ENCODE measurements at places on chromosomes 12 and 14.
A peak's percentile ranks its signal among the peaks of the same experiment; 100 is the strongest.

- DNase-seq: no peak
Measured at GRCh38 chr12:53298164-53298563, 1.3 kb upstream of the MYG1 start.

DNA sequence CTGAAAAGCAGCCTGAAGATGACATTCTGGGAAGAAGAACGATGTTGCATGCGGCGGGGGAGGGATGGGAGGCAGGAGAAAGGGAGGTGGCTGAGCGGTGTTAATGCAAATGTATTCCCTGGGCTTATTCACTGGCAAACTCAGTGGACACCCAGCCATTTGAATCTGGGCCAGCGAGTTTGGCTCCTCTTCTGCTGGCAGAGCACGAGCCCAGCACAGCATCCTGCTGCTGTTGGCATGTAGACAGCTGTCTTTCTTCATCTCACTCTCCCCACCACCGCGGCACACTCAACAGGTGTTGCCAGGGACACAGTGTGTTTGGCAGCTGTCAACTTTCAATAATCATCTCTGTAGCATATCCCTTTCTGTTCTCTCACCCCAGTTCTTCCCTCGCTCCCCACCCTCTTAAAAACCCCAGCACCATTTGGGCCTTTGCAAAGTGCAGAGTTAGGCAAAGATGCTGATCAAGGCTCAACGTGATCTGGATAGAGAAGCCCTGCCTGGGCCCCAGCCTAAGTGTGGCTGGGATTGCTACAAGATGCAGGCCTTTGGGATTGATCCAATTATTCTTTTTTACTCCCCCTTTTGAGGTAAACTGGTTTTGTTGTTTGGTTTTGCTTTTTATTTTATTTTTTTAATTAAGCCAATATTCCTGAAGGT is 131.9 kb downstream of the EXOC5 start:
- no peak for DNase-seq

DNA sequence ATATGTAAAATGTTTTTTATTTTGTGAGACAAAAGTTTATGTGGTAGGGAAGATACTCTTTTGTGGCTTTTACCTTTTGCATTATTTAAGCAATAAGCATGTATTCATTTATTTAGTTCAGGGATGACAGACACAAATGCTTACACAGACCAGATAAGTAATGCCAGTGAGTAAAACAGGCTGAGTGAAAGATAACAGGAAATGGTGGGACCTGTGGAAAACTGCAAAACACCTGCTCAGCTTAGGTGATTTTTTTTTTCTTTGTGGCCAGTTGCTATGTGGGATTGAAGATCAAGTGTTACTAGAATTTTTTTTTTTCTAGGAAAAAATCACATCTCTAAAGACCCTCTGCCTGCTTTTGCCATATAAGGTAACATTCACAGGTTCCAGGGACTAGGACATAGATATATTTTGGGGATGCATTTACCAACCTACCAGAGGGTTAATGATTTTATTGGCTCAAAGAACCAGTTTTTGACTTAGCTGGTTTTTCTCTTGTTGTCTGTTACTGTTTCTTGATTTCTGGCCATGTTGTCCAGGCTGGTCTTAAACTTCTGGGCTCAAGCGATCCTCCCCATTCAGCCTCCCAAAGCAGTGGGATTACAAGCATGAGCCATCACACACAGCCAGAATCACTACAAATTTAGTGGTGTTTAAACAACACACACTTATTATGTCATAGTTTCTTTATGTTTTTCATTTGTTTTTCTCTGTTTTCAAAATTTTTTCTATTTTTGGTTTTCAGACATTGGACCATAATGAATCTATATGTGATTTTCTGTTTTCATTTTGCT is 9.8 kb downstream of the PSMA6 start:
- no peak for DNase-seq

DNA sequence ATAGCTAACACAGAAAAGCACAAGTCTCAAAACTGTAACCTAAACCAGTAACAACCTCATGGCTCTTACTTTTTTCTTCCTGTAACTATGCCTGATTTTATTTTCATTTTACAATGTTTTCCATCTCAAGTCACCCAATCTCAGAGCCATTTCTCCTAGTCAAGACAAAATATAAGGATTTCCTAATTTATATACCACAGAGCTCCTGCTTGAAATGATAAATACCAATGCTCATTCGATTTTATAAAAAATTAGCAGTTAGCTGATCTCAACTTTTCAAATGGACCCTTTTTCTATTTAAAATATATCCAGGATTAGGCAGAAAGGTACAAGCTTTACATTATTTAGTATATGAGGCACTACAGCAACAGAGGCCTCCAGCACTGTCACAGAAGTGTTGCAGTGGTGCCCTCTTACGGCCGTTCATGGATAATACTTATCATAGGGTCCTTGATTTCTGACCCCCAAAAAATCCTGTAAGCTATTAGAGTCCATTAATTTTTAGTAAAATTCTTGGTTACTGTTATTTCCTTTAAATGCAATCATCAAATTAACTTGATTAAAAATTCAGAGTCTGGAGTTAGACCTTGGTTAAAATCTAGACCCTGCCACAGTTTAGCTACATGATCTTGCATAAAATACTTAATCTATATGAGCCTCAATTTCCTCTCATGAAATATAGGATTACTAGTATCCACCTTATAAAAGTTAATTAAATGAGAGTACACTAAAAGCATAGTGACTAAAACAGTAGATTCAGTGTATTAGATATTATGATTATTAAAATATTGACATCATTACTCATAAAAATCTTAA is 68.3 kb downstream of the SEC23A start:
- DNase-seq: no peak

- no peak for DNase-seq
Measured at GRCh38 chr14:52068615-52069306, at the start of gene NID2. Gene NID2 (minus strand): TSS chr14:52069059. CDS start chr14:52068994, 65 bp downstream.

DNA sequence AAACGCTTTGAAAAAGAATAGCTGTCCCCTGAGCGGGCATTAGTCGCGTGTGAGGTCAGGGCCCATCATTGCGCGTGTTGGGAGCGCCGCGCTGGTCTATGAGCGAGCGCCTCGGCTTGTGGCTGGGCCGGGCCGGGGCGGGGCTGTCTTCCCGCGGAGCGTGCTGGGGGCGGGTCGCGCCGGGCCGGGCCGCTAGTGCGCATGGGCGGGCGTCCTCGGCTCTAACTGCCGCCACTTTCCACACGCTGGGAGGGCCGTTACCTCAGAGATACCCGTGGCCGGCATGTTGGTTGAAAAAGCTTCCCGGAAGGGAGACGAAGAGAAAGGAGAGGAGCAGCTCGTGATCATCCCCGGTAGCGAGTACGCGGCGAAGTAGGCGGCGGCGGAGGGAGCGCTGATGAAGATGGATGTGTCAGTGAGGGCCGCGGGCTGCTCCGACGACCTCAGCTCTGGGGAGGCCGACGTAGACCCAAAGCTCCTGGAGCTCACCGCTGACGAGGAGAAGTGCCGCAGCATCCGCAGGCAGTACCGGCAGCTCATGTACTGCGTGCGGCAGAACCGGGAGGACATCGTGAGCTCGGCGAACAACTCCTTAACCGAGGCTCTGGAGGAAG is at the start of gene EID3:
EID3 (plus strand) TSS at position 202 of the 614 bp plus-strand sequence; CDS start at position 398, 196 bp downstream.
- DNase-seq: peak; percentile 76

DNA sequence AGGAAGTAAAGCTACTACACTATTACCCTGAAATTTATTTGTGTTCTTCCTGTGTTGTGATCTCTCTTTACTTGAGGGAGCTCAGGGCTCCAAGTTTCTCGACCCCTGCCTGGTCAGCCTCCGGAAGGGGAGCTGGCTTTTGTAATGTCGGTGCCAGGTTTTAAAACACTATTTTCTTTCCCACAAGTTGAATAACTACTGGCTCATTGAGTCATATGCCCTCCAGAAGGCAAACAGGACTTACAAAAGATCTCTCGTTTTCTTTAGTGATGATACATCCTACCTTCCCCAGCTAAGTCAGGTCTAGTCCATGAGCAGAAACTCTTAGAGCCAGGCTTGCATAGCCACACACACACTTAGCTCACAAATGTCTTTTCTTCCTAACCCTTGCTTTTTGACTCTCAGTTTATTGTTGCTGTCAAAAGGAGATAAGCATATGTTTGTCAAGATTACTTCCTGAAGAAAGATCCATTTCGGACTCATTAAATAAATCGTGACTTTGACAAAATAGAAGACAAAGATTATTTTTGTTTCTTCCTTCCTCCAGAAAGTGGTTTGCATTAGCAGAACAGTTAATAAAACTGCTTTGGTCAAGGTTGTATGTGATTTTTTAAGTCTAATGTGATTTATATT is 209.8 kb upstream of the FLRT2 start:
- no peak for DNase-seq

DNA sequence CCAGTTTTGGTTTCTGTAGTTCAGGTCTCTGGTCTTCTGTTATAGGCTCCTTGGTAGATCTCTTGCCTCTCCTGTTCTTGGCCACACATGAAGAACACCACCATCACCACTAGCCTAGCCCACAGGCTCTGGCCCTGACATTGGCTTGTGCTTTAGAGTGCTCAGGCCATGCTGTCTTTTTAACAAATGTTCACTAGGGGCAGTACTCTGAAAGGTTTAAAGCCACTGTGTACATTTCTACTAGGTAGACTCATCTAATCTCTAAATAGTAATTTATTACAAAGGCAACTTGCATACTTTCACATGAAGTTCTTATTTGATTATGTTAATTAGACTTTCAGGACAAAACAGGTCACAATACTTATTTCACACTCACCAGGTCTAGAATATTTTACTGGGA is 38.3 kb downstream of the PDE6H start:
- no peak for DNase-seq

DNA sequence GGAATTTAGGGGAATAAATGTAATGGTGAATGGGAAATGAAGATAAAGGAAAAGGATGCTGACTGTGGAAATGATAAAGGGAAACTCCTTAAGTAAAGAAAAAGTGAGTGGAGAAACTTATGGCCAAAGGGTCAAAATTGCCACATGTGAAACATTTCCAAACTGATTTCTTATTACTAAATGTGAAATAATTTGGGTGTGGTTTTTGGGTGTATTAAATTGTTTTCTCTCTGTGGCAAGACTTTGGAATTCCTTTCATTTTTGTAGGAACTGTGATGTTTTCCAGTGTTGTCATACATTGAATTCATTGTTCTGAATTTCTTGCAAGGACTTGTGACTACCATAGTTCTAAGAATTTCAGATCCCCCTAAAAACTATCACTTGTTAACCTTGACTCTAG is 1891.5 kb upstream of the SEL1L start:
- no peak for DNase-seq

GRCh38 chr12:77746096-77746495 is 84.6 kb upstream of the NAV3 start:
- DNase-seq: peak; percentile 16

GRCh38 chr14:73761618-73762355 is 47.6 kb upstream of the PNMA1 start:
- DNase-seq: no peak

- no peak for DNase-seq
Measured at GRCh38 chr14:22563987-22564386, 25.0 kb downstream of the DAD1 start.

GRCh38 chr12:76914102-76914859 is 35.5 kb upstream of the CSRP2 start:
- DNase-seq: no peak

GRCh38 chr14:36271939-36272907 is 48.2 kb downstream of the MBIP start:
- no peak for DNase-seq
